Transverse colon (tissue), 4 donors: ENCODE measurements at places on chromosomes 2 and 18. TPM values are rescaled to one million over a fixed set of nuclear protein-coding genes. Genes with fewer than 3 reads are reported as not detected.

RELCH gene
- 84.0 TPM for total RNA-seq

THUMPD2 gene
- total RNA-seq: 8.2 TPM

LINC00305 gene
- not detected for total RNA-seq

TUBA4B gene
- not detected for total RNA-seq

FAP gene
- 2.0 TPM for total RNA-seq

SCG2 gene
- 4.3 TPM for total RNA-seq

REL gene
- total RNA-seq: 29.5 TPM

GRCh38 chr2:67215214-67216055 is 181.7 kb upstream of the ETAA1 start:
- peak; percentile 26 for DNase-seq

GRCh38 chr2:240568678-240569522 is 616 bp downstream of the RNPEPL1 start:
- peak; percentile 74 for DNase-seq

DNA sequence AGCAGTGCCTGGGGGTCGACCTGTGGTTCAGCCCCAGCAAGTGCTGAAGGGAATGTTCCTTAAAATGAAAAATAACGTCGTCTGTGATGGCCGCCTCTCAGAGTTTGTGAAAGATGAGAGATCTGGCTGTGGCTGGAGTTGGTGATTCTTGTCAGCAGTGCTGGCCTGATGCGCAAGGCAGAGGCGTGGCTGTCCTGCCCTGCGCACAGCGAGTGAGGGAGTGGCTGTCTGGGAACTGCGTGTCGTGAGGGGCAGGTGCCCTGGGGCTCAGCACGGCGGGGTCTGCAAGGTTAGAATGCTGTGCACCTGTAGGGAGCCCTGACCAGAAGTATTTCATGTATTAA is 8.8 kb downstream of the NFATC1 start:
- DNase-seq: no peak

DNA sequence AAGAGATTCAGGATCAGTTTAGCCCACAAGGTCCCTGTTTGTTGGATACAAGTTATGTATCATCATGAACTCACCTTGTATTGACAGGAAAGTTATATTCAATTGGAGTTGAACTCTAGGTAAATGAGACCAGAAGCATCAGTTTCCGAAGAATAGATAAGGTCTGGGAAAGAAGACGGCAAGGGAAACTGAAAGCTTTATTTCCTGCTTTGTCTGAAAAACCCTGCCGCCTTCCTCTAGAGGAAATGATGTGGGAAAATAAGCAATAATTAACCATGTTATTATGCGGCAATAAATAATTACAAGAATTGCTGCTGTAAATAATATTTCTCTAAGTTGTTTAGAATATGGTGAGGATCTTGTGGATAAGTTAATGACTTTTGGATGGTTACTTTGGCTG is 32.0 kb downstream of the LPIN1 start:
- no peak for DNase-seq

DNA sequence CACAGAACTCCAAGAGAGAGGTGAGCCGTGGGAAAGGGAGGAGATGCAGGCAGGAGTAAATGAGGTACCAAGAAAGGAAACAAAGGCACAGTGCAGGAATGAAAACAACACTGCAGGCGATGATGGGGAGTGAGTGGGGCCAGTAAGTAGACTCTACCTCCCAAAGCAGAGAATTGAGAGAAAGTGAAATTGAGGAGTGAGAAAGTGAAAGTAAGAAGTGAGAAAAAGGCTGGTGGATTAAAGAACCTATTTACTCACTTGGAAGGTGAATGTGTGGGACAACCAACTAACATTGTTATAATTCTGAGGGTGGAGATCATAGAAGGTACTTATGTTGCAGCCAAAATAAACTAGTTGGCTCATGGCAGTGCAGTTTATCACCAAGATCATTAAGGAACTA is 193.1 kb upstream of the TMEM200C start:
- DNase-seq: no peak

DNA sequence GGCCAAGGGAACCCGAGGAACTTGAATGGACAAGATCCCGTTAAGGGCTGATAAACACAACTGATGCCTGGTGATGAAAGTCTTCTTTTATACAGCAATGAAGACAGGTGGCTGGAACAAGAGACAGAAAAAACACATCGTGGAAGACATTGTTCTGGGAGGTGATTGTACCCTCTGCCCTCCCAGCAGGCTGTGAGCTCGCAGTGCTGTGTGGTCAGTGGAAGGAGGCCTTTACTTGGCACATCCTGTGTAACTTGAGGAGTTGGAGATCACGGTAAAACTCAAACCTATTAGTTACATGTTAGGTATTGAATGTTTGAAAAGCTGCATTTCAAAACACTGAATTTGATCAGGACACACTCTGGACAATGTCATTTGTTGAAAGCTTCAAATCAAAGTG is 249.9 kb upstream of the EPAS1 start:
- no peak for DNase-seq

DNA sequence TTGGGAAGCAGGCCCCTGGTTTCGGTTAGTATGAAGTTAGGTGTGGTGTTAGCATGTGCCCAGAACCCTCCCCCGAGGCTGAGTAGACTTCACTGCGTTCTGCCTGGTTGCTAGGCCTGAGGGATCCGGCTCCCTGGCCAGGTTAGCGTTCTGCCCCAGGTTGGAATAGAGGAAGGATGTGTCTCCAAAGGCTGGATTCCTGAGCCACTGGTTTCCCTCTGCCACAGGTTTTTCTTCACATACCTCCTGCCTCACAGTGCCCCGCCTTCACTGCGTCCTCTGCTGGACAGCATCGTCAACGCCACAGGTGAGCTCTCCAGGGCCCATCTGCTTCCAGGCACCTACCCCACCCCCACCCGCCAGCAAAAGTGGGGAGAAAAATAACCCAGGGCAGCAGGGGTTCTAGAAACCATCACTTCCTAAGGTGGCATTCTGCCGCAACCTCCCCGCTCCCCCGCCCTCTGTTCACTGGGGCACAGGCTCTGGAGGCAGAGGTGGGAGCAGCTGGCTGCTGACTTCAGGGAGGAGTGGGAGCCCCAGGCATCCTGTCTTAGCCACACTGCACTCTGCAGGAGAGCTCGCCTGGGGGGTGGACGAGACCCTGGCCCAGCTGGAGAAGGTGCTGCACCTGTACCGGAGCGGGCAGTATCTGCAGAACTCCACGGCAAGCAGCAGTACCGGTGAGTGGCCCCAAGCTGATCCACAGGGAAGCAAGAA is 7.1 kb downstream of the PKDCC start:
- peak; percentile 85 for DNase-seq

GRCh38 chr18:45222180-45222579 is 393.1 kb upstream of the SLC14A2 start:
- DNase-seq: no peak

DNA sequence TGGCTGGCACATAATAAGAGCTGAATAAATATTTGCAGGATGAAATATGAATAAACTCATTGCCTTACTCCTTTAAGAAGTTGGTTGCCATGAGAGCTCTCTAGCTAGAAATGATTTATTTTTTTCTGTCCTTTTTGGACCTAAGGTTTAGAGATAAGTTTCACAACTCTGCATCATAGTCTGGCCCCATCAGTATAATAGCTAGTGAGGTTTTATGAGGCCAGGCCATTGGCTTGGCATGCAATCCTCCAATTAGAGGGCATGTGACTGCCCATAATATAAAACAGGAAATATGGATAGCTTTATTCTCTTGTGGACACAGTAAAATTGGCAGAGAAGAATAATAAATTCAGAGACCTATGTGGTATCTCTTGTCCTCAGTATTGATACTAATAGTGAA is 26.2 kb upstream of the INSIG2 start:
- no peak for DNase-seq

GRCh38 chr2:230690439-230690838 is 22.2 kb upstream of the CAB39 start:
- DNase-seq: no peak

GRCh38 chr18:76985156-76985950 is 147.2 kb downstream of the MBP start:
- no peak for DNase-seq

- no peak for DNase-seq
Observed at GRCh38 chr2:112926707-112927106, 15.7 kb downstream of the IL37 start.
